ENCODE measurements at places on chromosomes 2 and 18.

DNA sequence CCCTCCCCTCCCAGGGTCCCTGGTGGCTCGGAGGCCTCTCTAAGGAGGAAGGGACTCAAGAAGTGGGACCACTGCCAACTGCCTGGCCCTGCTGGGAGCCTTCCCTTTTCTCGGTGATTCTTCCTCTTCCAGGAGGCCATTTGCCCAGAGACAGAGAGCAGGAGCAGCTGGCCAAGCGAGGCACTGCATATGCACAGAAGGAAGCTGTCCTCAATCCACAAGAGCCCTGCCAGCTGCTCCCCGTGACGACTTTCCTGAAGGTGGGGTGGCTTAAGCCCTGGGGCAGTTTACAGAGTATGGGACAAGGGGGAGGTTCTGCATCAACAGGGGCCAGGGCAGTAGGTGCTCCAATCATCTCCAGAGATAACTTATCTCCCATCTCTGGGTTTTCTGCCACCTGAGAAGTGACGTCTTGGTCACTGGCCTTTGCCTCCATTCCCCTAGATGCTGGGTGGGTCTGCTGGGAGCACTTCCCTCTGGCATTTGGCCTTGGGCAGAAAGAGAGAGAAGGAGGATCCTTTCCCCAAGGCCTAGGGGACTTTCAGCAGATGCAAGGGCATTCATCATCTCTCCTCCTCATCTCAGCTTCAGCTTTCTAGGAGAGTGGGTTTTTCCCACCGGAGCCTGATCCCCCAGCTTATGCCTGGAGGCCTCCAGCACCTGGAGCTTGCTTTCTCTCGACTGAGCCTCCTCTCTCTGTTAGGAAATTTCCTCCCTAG is 28.5 kb downstream of the CIB4 start:
- no peak for DNase-seq

GRCh38 chr2:197862246-197862955 is 58.0 kb downstream of the PLCL1 start:
- DNase-seq: no peak

GRCh38 chr2:240462707-240463273 is 27.3 kb downstream of the GPC1 start:
- DNase-seq: no peak

DNA sequence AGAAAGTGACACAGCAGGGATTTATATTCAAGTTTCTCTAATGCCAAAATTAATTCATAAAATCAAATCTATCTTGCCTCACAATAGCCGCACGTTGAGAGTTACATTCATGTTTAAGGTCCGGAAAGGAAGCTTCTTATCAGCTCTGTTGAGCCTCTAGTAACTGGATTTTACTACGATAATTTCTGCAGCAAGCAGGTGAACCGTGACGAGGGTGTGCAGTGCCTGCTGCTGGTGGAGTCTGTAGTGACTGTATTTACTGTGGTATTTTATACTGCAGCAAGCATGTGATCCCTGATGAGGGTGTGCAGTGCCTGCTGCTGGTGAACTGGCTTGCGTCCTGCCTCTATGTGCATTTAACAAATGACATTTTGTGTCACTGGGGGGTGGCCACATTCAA is 120.0 kb downstream of the SNTG2 start:
- DNase-seq: no peak

- no peak for DNase-seq
Observed at GRCh38 chr2:61419570-61419969, 51.3 kb downstream of the USP34 start.

- DNase-seq: no peak
Observed at GRCh38 chr18:56197241-56197859, 441.0 kb downstream of the TXNL1 start.

DNA sequence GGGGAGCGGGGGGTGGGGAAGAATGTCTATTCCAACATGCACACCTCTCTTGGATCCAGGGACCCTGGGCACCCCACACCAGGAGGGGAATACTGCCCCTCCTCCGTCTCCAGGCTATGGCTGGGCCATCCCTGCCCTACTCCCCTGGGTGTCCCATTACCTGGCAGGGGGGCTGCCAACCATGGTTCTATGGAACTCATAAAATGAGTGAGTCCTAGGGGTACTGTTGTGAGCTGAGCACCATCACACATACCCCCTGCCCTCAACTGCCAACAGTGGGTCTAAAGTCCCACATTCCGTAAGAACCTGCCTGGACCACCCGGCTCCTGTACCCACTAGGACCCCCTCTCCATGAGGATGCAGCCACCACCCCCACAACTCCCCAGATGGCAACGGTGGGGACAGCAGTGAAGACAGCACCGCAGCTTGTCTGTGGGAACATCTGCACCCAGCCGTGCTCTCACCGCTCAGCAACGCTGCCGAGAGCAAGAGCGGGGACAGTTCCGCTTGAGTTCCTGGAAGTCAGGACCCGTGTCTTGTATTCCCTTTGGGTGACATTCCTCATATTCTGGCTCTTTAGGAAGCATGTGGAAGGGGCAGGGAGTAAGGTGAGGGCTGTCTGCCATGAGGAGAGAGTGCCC is 41.5 kb downstream of the BIN1 start:
- DNase-seq: no peak

GRCh38 chr18:27040796-27041195 is 144.3 kb downstream of the CHST9 start:
- DNase-seq: no peak

DNA sequence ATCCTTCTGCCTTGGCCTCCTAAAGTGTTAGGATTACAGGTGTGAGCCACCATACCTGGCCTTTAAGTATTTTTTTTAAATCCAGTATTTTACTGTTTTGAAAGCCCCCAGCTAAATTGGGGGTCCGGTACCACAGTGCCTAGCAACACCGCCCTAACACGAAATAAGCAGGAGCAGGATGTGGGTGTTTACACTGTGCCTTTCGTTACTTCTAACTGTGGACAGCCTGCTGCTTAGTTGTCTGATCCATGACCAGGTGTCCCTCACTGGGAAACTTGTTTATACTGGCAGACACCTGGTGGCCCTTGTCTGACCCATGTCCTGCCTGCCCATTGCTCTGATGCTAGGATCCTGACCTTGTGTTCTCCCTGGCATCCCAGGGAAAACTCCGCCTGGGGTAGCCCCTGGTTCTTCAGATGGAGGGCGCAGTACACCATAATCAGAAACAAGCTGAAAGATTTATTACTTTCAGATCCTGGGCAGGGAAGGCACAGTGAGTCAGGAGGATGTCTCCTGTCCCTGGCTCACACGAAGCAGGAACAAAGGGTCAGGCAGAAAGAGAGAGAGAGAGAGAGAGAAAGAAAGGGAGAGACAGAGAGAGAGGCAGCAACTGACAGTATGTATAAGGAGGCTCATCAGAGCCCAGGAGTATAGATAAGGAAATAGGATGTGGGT is 55.7 kb downstream of the NCAPH start:
- DNase-seq: no peak

DNA sequence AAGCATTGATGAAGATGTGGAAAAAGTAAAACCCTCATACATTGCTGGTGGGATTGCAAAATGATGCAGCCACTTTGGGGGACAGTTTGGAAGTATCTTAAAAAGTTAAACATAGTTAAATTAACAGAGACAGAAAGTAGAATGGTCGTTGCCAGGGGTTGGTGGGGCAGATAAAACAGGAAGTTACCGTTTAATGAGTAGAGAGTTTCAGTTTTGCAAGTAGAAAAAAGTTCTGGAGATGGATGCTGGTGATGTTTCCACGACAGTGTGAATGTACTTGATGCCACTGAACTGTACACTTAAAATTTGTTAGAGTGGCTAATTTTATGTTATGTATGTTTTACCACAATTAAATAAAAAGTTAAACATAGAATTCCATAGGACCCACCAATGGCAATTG is 44.5 kb upstream of the EGR4 start:
- DNase-seq: no peak

- no peak for DNase-seq
Observed at GRCh38 chr2:135203944-135204343, 151.9 kb downstream of the RAB3GAP1 start.

- DNase-seq: no peak
Observed at GRCh38 chr2:67268797-67269196, 128.3 kb upstream of the ETAA1 start.

GRCh38 chr18:30334781-30335180 is 707.8 kb downstream of the DSC3 start:
- no peak for DNase-seq

GRCh38 chr2:226759768-226760167 is 39.9 kb downstream of the IRS1 start:
- DNase-seq: no peak

GRCh38 chr2:2572393-2573204 is 241.5 kb upstream of the MYT1L start:
- no peak for DNase-seq

GRCh38 chr2:122899614-122900013 is 1125.5 kb upstream of the CNTNAP5 start:
- no peak for DNase-seq

GRCh38 chr2:224084266-224084892 is 45.3 kb upstream of the SERPINE2 start:
- no peak for DNase-seq

GRCh38 chr2:1660656-1661640 is 83.4 kb downstream of the PXDN start:
- DNase-seq: no peak

DNA sequence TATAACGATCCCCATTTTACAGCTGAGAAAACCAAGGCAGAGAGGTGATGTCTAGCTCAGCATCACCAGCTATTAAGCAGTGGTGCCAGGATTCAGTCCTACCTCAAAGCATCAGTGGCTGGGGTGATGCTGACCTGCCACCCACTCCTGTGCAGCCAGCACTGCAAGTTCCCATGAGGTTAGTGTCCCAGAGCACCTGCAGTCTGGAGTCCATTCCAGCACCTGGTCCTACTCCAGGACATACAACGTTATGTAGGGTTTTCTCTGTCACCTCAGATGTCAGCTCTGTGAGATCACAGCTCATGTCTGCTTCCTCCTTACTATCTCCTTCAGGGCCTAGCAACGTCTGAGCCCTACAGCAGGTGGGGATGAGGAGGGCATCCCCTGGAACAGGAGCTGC is 328.0 kb upstream of the HS6ST1 start:
- no peak for DNase-seq

DNA sequence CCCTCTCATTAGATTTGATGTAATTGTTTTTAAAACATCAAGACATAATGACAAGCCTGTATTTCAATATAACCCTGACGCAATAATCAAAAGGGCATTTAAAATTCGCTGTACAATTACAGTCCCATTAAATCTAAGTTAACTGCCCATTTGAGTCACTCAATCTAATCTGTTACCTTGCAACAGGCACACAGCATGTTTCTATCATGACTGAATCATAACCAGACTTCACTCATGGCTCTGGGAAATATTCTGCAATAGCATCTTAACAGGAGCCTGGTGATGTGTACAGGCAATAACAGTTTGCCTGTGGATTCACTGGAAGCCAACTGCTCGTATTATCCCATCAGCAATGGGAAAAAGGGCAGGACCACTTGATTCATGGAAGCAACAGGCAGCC is 142.3 kb upstream of the NCKAP5 start:
- no peak for DNase-seq

GRCh38 chr2:132009874-132010521 is 151.8 kb downstream of the ANKRD30BL start:
- DNase-seq: peak; percentile 0

DNA sequence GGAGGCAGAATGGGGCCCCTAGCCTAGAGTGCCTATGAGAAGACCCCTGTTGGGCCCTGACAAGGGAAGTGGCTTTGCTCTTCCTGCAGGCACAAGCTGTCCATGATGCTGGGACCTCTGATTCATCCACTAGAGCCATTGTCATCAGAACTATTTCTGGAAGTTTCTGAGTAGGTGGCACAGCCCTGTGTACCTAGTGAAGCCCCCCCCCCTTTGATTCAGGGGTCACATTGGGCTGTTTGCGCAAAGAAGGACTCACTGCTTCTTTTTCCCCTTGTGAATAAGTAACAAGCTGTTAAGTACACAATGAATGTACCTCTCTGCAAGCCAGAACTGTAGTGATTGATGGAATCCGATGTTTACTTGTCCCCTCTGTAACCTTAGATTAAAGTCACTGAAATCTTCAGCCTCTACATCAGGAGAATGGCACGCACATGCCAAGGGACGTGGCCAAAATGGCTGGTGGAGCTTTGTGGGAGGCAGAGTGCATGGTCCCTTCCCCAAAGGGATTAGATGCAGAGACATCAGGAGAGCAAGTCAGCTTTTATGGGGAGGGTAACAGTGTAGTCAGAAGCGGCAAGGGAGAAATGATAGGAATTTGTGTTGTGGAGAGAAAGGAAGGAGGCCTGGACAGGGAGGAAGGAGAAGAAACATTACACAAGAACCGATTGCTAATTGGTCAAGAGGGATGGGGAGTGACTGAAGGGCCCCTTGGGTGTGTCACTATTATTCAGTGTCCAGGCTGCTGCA is 267.6 kb upstream of the RAB12 start:
- no peak for DNase-seq

DNA sequence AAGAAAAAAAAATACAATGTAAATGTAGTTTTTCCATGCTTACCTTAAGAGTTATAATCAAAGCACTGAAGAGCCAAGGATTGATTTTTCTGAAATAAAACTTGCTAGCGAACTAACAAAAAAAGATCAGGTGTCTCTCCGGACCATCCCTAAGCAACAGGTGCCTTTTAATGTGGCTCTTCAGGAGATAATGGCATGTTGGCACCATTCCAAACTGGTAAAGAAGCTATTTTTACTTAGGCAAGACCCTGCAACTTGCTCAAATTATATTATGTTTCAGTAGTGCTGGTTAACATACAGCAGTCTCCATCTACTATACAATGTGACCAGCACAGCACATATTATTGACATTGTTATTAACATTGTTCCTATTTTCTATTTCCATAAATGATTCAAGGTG is 2.3 kb upstream of the GCC2 start:
- DNase-seq: peak; percentile 19

GRCh38 chr2:62306751-62307468 is 111.0 kb downstream of the B3GNT2 start:
- no peak for DNase-seq

DNA sequence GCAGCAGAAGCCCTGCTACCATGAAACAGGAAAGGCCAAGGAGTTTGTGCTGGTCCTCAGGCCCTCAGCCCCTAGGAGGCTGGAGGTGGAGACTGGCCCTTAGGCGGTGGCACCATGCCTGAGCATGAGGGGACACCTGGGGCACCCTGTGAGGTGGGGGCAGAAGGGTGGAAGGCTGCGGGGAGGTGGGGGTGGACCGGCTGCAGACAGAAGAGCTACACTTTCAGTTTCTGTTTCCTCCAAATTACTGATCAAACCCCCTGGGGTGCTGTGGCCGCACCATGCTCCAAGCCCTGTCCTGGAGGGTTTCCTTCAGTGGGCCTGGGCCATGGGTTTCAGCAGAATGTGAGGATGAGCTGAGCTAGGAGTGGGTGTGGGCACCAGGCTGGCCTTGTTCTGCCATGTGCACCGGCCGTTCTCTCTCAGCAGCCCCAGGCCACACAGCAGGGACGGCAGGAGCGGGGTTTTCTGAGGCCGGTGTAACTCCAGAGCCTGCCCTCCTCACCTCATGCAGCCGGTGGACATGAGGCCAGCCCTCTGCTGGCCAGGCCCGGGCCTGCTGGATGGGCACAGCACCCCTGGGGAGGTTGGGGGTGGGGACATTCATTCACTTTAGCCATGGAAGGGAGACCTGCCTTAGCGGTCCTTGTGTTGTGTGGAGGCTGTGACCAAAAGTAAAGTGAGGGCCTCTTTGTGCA is 51.5 kb downstream of the PLEKHB2 start:
- DNase-seq: peak; percentile 14

Measured in Jurkat, Clone E6-1 (cell line).